Fibroblast of skin of scalp (primary cell): ENCODE measurements at places on chromosomes 3 and 15.
A peak's percentile ranks its signal among the peaks of the same experiment; 100 is the strongest.

- DNase-seq, result no peak
Measured at GRCh38 chr3:183074261-183074660, 25.0 kb downstream of the MCCC1 start.

- no peak for DNase-seq
Measured at GRCh38 chr3:129213238-129213637, 29.5 kb upstream of the CNBP start.

- no peak for DNase-seq
Measured at GRCh38 chr3:26799679-26800317, 177.2 kb downstream of the LRRC3B start.

GRCh38 chr3:190116551-190117067, 4.1 kb downstream of the P3H2 start:
- DNase-seq, result peak; percentile 74

- DNase-seq, result no peak
Measured at GRCh38 chr3:191484461-191484860, 23.5 kb downstream of the PYDC2 start.

DNA sequence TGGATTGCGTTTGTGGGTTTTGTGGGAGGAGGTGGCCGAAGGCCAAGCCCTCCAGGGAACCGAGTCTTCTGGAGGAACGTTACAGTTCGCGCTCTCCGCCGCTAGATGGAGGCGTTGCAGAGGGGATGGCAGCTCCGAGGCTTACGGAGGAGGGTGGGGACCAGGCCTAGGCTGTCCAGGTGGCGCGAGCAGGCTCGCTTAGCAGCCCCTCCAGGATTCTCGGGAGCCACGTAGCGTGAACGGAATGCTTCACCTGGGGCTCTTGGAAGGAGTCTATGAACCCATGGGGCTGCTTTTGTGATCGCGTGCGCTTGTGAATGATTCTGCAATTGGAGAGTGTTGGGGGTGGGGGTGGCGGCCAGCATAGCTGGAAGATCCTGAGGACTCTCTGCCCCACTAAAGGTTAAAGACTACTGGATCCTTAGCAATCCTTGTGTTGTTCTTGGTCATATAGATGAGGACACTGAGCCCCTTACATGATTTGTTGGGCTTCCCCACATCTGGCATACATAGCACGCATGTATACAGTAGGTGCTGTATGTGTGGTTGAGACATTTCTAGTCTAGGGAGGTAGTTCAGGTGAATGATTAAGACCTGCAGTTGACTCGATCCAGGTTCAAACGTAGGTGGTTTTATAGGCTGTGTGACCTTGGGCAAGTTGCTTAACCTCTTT, 25.7 kb downstream of the FAM3D start:
- DNase-seq, result peak; percentile 71

- DNase-seq, result peak; percentile 45
Measured at GRCh38 chr3:61562721-61563312, 1.4 kb downstream of the PTPRG start.

DNA sequence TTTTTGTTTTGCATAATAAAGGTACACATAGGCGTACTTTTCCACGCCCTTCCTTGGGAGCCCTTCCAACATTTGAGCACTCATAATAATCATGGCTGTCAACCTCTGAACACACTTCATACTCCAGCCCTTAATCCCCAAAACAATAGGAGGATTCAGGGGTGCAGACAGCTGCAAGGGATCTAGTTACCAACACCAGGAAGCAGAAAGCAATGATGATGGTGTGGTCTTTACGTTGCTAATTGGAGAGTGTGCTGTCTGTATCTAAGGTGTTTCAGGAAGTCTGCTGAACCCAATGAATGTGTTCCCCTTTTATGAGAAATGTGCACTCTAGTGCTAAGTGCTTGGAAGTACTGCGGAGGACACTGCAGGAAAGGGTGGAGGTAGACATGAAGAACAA, 60.3 kb upstream of the PDZRN3 start:
- DNase-seq, result no peak

GRCh38 chr15:26095710-26096330, 232.7 kb upstream of the ATP10A start:
- no peak for DNase-seq

DNA sequence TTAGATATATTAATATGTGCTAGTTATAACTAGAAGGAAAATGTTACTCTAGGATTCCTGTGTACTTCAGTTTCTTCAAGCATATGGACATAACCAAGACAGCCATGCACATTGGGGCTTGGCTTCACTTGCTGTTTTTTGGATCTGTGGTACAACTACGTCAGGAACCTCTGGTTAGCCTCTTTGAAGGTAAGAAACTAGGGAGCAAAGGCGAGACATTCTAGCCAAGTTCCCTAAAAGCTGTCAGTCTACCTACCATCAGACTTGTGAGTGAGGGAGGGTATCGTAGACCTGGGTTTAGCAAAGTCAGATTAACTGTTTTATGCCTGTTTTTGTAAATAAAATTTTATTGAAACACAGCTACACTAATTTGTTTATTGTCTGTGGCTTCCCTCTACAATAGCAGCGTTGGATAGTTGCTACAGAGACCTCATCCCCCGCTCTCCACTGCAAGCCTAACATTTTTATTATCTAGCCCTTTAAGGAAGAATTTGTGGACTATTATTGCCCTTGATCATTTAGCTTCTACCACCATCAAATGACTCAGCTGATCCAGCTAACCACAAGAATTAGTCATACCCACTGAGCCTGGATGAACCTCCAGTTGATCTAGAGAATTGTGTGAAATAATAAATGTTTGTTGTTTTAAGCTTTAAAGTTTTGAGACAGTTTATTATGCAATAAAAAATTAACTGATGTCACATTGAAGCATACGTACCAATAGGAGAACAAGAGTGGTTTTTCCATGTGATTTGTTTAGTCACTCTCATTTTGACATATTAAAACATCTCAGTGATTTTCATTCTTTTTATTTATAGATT, 58.1 kb downstream of the RSRC1 start:
- peak; percentile 98 for DNase-seq

- DNase-seq, result no peak
Measured at GRCh38 chr15:85947021-85947420, 132.7 kb upstream of the AGBL1 start.

DNA sequence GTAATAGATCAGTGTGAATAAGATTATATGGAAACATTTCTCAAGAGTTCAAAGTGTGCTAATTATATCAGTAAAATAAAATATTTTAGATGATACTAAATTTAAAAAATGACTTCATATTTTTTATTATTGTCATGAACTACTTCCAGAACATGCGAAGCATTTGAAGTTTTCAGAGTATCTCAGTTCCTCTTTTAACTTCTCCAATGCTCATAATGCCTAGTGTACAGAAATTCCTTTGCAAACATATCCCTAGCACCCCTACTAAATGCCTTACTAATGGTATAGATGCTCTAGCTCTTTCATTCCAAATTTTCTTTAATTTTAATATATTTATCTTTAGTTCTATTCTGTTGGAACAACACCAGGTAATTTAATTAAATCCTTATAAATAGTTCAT, 580.4 kb downstream of the CADM2 start:
- no peak for DNase-seq

DNA sequence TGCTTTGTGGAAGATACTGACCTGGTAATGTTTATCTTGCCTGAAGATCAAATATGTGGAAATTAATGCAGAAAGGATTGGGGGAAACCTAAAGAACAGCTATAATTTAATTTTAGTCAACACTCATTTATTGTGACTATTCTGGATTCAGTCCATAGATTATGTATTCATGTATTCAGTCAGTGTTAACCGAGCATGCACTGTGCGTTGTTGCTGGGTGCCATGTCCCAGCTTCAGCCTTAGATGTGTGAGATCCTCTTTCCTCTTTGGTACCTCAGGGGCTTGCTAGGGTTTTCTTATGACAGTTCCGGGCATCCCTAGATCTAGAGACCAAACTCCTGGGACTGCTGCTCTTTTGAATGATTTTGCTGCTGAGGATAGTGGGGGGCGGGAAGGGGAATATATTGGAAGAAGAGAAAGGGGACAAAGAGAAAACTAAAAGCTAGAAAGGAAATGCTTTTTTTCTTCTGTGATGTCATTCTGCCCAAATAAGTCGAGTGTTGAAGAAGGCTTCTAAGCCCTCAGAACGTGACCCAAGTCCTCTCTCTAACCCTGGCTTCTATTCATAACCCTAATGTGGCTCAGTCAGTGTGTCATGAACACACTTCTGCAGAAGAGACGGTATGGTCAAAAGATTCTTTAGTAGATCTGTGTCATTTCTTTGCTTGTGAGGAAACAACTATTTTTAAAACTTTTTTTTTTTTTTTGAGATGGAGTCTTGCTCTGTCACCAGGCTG, 33.5 kb downstream of the STARD9 start:
- no peak for DNase-seq

GRCh38 chr3:32564195-32564594, 6.5 kb downstream of the DYNC1LI1 start:
- DNase-seq, result no peak

DNA sequence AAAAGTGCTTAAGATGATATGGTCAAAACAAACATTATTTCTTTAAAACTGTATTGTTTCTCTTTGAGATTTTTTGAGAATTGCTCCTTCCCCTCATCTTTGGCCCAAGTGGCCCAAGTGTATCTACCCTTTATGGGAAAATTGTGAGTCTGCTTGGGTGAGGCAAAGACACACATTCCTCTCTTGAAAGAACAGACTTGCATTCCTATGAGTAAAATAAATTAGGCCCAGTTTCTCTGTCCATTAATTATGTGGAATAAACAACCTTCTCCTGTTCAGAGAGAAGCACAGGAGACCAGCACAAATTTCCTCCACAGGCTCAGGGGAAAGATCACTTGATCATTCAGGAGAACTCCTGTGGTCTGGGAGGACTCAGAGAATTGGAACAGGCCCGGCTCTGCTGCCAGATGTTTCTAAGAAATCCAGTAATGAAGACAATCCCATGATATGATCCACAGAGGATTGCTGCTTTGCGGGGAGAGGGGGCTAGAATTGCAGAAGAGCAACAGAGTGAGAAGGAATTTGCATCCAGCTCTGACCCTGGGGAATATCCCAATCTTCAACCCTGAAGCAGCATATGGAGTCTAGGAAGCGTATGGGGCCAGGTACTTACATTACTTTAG, 53.8 kb upstream of the BOC start:
- peak; percentile 35 for DNase-seq

DNA sequence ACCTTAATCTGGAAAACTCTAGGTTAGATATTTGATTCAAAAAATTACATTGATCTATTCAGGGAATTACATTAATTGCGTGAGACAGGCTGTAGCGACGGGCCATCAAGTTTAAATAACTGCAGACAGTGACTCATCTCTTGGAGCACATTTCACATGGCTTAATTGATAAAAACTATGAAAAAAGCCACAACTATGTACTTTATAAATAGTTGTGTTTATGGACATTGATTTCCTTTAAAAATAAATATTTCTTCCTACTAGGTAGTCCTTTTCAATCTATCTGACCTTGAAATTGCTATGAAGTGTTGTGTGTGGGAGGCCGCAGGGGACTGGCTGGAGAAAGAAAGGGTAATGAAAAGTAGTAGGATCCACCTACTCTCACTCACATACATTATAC, 157.8 kb downstream of the IL1RAP start:
- DNase-seq, result peak; percentile 40

GRCh38 chr15:99139276-99139675, 34.4 kb downstream of the SYNM start:
- DNase-seq, result peak; percentile 21

- no peak for DNase-seq
Measured at GRCh38 chr15:30882849-30883433, 20.8 kb upstream of the FAN1 start.

DNA sequence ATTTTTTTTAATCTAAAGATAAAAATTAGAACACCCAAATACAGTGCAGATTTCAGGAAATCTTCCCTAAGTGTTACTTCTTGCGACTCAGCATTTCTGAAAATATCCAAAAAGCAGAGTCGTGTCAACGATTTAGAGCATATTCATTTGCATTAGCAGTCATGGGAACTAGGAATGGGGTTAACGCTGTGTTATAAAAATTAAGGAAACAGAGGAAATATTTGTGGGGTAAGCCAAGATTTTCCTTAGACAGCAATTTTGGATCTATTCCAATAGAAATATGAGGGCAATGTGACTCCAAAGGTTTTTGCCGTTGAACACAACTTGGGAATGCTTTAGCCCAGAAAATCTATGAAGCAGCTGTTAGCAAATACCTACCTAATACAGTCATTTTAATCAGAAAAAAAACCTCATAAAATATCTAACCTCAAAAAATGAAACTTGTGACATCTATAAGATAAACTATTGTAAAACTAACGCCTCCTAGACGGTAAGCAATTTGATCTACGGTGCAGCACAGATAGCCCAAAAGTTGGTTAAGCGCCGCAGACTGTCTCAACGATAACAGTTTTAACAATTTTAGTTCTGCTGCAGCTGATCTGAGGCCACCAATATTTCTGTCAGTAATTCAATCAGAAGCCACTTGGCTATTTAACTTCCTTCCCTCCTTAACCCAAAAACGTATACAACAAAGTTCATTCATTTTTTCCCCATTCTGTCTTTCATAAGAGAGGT, 5.8 kb upstream of the ATP11B start:
- DNase-seq, result peak; percentile 90
